ENCODE measurements at places on chromosomes 6 and 20.

DNA sequence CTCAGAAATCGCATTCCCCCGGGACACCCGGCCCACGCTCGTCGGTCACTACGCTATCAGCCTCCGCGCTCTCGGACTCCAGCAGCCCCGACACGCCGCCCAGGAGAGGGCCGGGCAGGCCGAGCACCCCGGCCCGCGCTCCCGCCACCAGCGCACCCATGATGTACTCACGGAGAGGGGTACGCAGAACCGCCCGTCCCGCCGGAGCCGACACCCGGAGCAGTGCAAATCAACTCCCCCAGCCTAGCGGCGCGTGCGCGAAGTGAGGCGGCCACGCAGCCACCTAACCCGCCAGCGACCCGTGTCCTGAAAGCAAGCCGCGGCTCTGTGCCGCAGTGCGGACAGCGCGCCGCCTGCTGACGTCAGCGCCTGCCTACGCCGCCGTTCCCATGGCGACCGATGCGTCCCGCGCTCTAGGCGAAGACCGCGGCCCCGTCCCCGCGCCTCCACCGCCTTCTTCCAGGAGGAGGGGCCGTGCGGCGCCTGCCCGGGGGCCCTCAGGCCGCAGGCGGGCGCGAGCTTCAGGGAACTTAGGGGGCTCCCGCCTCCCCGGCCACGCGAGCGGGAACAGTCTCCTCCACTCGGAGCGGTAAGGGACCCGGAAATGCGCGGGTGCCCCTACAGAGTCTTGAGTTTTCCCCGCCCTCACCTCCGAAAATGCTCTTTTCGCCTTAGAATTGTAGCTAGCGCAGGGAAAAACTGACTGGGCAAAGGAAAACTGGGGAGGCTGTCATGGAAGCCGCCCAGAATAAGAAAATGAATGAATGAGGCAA lies at the start of gene AHI1:
TSS of gene AHI1 (minus strand) at position 329 of the 773 bp plus-strand sequence. CDS start 5,503 bp downstream, outside the sequence.
- DNase-seq = peak; percentile 69

- no peak for DNase-seq
These were observed 52.1 kb downstream of the HNF4A start for GRCh38 chr20:44407402-44408184.

DNA sequence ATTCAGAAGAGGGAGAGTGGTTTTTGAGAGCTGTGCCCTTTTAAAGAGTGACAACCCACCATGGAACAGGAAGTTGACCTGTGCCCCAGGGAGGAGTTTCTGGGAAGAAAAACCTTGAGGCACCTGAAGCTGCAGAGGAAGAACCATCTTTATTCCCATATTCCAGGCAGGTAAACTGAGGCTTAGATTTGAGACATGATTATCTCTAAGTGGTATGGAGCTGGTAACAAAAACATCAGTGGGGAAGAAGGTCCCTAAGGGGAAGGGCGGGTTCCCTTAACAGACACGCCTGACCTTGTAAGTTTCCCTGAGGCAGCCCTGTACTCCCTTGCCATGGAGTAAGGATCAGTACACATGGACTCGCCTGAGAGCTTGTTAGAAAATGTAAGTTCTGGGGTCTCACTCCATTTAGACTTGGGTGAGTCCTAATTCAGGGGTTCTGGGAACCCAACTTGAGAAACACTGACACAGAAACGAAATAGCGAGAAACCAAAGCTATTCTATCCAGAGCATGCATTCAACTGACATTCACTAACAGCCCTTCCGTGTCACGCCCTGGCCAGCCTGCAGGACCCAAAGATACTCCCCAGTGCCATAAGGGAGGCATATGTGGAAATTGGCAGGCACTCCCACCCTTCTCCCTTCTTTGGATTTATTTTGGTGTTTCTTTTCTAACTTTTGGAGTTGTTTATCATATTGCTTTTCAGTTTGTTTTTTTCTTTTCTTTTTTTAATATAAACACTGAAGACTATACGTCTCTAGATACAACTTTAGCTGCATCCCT lies 90.9 kb downstream of the DLGAP4 start:
- DNase-seq = no peak

DNA sequence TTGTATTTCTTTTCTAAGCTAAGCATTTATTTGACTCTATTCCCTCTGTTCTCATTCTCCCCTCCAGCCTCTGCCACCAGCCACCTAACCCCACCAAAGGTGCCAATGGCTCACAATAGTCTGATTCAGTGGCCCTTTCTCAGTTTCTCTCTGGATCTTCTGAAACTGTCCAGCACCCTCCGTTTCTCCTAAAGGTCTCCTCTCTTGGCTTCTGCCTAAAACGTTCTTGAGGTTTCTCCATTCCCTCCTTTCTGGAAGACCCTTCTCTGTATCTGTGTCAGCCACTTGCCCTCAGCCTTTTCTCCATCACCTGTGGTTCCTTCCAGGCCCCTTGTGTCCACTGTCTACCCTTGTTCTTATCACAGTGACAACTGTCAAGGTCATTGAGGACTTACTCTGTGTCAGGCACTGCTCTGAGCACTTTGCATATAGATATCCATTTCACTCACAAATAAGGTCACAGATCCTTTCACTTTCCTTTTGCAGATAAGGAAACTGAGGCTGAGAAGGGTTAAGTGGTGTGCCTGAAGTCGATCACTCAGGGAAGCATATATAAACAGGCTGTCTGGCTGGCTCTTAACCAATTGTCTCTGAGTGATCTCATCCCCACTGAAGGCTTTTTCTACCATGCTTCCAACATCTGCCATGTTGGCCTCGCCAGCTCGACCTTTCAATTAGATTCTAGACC lies 48.1 kb downstream of the FOXA2 start:
- no peak for DNase-seq

DNA sequence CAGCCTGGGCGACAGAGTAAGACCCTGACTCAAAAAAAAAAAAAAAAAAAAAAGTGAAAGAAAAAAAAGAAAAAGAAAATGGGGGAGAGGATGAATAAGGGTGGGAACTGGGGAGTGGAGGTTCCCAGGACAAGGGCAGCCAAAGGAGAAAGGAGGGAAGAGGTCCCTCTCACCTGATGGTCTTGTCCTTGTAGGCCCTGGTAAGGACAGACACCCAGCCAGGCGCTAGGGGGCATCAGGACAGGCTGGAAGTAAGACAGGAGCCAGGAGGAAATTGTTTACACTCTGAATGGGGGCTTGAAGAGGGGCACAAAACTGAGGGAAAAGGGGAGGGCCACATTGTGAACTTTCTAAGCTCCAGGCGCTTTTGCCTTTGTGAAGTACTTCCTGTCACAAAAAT lies 2.3 kb upstream of the ALDH5A1 start:
- DNase-seq = no peak

DNA sequence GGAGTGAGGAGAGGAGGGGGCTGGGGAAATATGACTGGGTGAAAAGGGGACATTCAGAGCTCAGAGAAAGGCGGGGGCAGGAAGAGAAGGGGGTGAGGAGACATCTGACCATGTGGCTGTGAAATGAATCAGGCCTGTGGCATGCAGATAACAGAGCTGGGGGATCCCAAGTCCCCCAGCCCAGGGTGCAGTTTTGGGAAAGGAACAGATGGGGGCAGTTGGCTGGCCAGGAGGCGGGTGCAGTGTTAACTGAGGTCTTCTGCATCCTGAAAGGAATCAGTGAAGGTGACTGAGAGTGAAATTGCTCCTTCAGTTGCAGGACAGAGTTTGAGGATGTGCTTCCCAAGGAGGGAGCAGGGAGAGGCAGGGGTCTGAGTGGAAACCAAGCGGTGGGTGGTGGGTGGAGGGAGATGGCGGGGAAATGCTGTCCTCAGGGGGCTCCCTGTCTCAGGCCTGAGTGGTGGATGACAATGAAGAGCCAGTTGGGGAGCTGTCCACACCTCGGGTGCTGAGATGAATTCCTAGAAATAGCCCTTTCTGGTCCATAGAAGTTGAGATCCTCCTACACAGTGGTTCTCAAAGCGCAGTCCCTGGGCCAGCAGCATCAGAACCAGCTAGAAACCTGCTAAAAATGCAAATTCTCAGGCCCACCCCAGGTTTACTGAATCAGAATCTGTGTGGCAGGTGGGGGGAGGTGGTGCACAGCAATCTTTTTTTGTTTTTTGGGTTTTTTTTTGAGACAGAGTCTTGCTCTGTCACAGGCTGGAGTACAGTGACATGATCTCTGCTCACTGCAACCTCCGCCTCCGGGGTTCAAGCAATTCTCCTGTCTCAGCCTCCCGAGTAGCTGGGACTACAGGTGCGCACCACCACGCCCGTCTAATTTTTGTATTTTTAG lies 26.0 kb upstream of the CCDC167 start:
- DNase-seq = no peak

DNA sequence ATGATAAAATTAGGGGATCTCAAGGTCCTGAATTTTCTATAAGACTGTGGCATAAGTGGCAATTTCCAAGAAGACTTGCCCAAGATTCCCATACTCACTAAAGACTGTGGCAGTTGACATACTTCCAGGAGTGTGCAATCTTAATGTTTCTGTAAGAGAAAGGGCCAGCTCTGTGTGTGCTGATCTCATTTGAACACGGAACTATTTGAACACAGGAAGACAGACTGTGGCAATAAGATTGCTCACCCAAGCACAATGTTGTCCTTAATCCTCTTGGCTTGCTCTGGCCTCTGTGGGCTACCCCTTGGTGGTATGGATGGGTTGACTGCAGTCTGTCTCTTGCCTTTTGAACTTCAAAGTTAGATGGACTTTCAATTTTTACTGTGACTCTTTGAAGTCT lies 151.4 kb downstream of the PHF3 start:
- no peak for DNase-seq

- DNase-seq = no peak
These were observed 272.5 kb downstream of the CLIC5 start for GRCh38 chr6:45743028-45743615.

All from T-helper 1 cell (primary cell).